ENCODE measurements at places on chromosomes 16 and 17.

GRCh38 chr17:61809816-61810392 lies 53.4 kb downstream of the BRIP1 start:
- DNase-seq = no peak

- no peak for DNase-seq
These were observed 82.5 kb downstream of the OR1D5 start for GRCh38 chr17:2980904-2981246.

DNA sequence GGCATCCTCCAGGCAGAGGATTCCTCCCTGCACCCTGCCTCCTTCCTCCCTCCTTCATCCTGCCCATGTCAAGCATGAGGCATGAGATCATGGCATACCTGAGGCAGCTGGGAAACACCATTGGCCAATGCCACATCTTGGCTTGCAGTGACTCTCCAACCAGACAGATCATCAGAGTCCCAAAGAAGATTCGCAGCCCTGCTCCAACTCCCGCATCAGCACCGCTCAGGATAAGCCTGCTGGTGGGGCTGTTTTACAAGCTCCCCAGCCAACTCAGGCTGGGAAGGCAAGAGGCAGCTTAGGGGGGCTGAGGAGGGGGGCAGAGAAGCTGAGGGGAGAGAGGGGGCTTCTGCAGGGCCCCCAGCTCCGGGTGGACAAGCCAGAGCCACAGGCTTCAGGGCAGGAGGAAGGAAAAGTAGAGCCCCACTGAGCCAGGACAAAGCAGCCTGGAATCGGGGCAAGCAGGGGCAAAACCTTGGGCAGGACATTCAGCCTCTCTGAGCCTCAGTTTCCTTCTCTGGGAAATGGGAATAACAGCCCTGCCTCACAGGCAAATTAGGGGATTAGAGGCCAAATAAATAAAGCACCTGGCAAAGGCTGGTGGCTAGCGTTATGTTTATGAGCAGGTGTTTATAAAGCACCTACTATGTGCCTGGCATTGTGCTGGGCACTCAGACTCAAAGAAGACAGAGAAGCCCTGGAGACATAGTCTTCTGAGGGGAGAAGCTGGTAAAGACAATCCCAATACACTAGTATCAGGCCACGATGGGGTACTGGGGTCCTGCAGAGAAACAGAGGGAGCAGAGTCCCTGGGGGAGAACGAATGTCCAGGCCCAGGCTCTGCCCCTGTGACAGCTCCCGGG lies 88.1 kb downstream of the GOSR1 start:
- no peak for DNase-seq

GRCh38 chr17:77450742-77451244 lies 310.0 kb downstream of the SEC14L1 start:
- DNase-seq = no peak

DNA sequence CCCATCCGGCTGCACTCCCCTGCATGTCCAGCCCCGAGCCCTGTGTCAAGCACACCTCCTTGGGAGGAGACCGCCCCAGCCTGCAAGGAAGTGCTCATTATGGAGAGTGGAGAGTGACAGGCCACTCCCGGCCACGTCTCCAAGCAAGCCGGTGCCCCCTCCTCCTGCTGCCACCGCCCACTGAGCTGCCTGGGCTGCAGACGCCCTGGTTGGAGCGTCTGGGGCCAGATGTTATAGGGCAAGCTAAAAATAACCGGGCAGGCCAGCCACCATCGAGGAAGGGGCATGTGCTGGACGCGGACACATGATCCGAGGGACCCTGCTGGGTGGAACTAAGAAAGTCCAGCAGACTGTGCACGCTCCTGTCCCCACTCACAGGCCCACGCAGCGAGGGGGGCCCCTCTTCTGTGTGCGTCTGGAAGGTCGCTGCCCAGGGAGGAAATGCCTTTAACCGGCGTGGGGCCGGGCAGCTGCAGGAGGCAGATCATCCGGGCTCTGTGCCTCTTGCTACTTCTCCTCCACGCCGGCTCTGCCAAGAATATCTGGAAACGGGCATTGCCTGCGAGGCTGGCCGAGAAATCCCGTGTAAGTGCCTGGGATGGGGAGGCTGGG lies at the start of gene WFDC1:
Gene WFDC1, plus strand, starts transcription at position 348 of the 612 bp plus-strand sequence. Its CDS starts 94 bp downstream, at position 442.
- DNase-seq = no peak

DNA sequence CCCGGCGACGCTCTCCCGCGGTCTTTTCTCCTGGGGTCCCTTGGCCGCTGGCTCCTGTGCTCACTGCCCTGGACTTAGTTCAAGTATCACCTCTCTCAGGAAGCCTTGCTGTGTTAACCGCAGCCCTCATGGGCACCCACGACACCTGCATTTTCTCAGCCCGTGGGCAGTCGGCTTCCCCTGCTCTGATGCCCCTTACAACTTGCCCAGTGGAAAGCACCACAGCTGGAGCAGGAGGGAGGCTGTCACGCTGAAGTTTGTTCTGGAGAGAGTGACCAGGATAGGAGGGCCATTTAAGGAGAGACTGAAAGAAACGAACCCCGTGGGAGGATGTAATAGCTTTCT lies 395 bp downstream of the STXBP4 start:
- peak; percentile 29 for DNase-seq

DNA sequence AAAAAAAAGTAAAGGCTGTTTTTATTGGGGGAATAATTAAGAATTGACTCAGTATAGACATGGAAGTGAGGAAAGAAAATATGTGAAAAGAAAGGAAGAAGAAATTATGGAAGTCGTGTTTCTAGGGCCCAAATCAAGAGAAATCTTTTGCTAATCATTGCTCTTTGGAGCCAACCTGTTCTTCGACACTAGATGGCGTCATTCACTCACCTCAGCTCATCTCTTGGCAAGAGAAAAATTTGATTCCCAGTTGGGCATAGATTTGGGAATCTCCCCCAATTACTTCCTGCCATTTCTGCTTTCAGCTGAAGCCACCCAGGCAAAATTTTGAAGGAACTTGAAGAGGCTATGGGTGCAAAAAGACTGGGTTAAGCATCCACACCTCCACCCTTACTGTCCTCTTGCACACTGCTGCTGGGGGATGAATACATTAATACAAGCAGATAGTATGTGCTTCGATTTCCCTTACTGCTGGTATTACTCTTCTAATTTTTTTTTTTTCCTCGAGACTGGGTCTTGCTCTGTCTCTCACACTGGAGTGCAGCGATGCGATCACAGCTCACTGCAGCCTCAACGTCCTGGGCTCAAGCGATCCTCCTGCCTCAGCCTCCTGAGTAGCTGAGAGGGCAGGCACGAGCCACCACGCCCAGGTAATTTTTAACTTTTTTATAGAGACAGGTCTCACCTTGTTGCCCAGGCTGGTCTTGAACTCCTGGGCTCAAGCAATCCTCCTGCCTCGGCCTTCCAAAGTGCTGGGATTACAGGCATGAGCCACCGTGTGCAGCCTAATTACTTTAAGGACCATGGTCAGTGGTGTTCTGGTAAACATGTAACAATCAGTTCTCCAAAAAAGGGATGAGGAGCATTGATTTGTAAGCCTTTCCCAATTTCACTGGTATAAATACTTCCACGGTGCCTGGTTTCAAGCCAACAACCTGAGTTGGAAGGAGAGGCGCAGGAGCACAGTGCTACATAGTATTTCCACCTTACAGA lies 13.5 kb downstream of the PSMD7 start:
- peak; percentile 39 for DNase-seq

DNA sequence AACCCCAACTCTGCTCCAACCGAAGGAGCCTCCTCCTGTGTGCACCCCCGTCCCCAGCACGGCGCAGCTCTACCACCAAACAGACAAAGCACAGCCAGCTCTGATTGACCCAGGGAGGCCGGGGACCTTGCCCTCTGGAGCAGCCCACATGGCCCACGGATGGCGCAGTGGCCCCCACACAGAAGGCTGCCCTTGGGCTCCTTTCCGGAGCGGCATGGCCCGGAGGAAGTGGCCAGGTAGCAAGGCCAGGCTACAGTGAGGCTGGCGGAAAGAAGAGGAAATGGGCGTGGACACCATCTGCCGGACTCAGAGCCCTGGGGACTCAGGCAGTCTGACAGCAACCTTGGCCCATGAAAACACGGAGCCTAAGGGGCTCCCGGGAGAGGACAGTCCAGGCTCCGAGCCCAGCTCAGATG lies 19.9 kb upstream of the ZC3H18 start:
- no peak for DNase-seq

DNA sequence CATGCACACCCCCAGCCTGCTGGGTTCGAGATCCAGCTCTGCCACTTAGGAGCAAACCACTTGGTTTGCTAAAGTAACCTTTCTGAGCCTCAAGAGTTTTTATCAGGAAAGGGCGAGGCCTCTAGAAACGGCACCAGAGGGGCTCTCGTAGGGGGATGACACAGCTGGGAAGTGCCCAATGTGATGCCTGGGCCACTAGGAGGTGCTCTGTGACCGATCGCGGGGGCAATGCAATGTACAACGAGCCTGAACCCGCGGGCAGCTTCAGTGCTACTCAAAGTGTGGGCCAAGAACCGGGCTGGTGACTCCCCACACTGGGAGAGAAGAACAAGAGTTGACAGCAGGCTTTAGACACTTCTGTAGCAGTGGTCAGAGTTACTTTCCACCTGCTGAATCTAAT lies 9.4 kb downstream of the C16orf89 start:
- peak; percentile 45 for DNase-seq

DNA sequence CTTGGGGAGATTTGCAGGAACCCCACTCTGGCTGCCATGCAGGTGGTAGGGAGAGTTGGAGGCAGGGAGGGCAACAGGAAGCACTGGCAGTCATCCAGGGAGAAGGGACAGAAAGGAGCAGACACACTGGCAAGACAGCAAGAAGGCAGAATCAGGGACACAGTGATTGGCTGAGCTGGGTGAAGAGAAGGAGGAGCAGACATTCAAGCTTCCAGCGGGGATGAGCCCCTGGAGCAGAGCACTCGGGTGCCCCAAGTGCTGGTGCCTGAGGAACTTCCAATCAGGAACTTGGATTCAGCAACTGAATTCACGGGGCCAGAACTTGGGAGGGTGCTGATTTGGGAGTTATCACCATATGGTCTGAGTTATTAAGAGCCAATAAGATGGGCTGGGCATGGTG lies 6.3 kb upstream of the ITGA3 start:
- DNase-seq = no peak

GRCh38 chr16:3007059-3007956 lies 5.4 kb upstream of the CLDN9 start:
- no peak for DNase-seq

DNA sequence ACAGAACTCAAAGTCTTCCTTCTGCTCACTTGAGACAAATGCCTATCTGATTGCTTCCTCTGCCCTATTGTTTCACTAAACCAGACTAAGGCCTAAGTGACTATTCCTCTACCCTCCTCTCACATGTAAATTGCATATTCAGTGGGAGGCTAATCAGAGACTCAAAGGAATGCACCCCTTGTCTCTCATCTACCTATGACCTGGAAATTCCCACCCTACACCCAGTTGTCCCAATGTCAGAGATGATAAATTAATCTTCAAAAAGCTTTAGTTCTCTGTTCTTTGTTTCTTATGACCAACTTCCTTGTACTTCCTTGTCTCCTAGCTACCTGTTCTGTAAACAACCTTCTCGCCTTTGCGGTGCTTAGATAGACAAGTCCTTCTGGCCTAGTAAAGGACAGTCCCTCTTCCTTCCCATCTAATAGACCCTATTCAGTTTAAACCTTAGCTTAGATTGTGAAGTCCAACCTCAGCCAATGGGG lies 76.0 kb downstream of the EMP2 start:
- DNase-seq = no peak

DNA sequence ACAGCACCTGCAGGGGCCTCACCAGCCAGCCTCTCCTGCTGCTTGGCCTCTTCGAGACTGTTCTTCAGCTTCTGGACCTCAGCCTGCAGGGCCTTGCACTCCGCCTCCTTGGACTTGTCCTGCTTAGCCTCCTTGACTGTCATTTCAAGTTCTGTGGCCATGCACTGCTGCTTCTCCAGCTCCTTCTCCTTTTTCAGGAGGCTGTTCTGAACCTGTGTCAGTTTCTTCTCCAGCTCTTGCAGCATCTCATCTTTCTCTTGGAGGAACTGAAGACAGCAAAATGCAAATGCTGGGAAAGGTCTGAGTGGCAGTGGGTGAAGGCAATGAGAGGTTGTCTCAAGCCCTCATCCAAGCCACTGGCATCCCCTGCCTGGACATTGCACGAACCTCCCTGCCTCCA lies 39.1 kb downstream of the DHX38 start:
- no peak for DNase-seq

GRCh38 chr17:29720551-29720950 lies 97.8 kb upstream of the CORO6 start:
- no peak for DNase-seq

DNA sequence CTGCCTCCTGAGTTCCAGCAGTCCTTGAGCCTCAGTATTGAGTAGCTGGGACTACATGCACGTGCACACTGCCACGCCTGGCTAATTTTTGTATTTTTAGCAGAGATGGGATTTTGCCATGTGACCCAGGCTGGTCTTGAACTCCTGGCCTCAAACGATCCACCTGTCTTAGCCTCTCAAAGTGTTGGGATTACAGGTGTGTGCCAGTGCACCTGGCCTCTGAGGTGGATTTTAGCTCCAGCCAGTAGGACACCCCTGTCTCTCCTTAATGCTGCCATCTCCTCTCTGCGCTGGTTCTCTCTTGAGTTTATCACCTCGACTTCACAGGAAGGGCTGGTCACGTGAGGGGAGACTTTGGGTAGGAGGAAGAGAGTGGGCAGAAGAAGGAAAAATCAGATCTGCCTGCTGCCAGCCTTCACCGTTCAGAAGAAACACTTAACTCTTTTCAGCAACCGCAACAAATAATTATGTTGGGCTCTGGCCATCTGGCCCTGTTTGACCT lies 55.1 kb downstream of the NDE1 start:
- no peak for DNase-seq

GRCh38 chr17:17638467-17638866 lies 42.8 kb upstream of the RAI1 start:
- DNase-seq = no peak

DNA sequence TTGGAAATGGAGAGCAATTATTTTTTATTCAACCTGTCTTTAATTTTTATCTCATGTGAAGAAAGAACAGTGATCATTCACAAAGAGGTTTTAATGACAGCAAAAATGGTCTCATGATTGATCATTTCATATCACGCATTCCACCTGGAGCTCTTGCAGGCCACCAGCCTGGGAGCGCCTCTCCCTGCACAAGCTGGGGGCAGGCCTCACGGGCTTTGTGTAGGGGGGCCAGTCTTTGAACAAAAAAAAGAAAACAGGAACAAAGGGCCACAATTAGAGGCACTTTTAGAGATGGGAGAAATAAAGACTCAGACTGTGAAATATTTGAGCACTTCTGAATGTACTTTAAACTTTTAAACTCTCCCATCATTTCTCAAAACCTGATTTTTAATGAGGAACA lies 232.9 kb downstream of the CHD9NB start:
- DNase-seq = no peak

GRCh38 chr17:58370309-58370708 lies 18.3 kb upstream of the SUPT4H1 start:
- no peak for DNase-seq

GRCh38 chr17:81095383-81095762 lies 60.4 kb downstream of the BAIAP2 start:
- no peak for DNase-seq

- DNase-seq = no peak
These were observed 128.5 kb upstream of the RBL2 start for GRCh38 chr16:53305743-53306142.

- DNase-seq = peak; percentile 55
These were observed at the start of gene MYO15B for GRCh38 chr17:75587675-75588595. Gene MYO15B, plus strand, starts transcription at chr17:75587800. Its CDS starts 258 bp downstream, at chr17:75588058.

GRCh38 chr16:1286513-1287094 lies 22.8 kb upstream of the UBE2I start:
- DNase-seq = no peak

- DNase-seq = no peak
These were observed 12.5 kb downstream of the ABCC3 start for GRCh38 chr17:50647187-50647586.

GRCh38 chr17:56230660-56231059 lies 77.4 kb downstream of the ANKFN1 start:
- no peak for DNase-seq
